Stimulated activated CD4-positive, alpha-beta T cell treated with anti-CD3 and anti-CD28 coated beads, TNF-alpha, amount 100 ng/mL, for 4 hours (primary cell): ENCODE measurements at places on chromosomes 3 and 15.

- no peak for DNase-seq
These were observed 11.8 kb downstream of the CAPN3 start for GRCh38 chr15:42371096-42371495.

- no peak for DNase-seq
These were observed 58.8 kb upstream of the SLC6A11 start for GRCh38 chr3:10757021-10757820.

DNA sequence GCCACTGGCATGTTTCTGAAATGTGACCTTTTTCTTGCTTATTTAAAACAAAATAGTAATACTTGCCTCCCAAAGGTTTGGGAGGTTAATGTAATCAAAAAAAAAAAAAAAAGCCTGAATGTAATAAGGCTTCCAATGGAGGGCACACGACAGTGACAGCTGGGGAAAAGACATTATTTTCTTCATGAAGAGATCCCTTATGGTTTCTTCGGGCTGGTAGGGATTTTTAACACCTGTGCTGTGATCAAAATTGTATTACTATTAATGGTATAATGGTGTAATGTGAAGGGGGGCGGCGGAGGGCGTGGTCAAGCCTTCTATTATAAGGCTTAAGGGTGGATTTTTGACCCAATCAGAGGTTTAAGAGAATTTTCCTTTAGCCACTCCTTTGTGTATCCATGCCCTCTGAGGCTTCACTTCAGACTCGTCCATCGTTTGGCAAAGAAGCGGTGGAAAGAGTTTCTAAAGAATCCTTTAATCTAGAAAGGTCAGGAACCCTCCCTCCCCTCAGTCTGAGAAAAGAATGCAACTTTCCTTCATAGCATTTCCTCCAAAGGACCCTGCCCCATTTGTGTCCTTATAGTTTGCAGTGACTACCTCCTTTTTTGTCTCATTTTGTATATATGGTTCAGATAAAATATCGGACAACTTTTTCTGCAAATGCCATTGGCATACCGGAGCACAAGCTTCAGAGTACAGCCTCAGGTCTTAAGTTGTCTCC, 89.5 kb upstream of the CHD2 start:
- no peak for DNase-seq

- DNase-seq, result no peak
These were observed 28.7 kb upstream of the ZNF148 start for GRCh38 chr3:125403789-125404188.
